ENCODE measurements at places on chromosomes 6 and 20. TPM values are rescaled to one million over a fixed set of nuclear protein-coding genes. Genes with fewer than 3 reads are reported as not detected.
A peak's percentile ranks its signal among the peaks of the same experiment; 100 is the strongest.

Gene NKAIN2
- total RNA-seq = 3.7 TPM

Gene OPN5
- not detected for total RNA-seq

DNA sequence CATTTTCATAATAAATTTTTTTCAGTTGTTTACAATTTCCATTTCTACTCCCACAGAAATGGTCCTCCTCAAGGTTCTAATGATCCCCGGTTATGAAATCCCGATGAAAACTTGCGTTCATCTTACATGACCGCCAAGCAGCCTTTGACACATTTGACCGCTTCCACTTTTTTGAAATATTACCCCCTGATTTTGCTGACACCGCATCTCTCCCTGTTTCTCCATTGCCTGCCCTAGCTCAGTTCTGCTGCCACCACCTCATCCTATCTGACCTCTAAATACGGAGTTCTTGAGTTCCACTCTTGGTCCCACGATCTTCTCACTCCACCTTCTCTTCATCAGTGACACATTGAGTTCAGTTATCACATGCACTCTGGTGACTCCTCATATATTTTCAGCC, 74.1 kb downstream of the SLC35B3 start:
- DNase-seq = no peak

- peak; percentile 82 for DNase-seq
These were observed 118.0 kb downstream of the HFE start for GRCh38 chr6:26205161-26205624.

- DNase-seq = no peak
These were observed 37.8 kb downstream of the EIF2S2 start for GRCh38 chr20:34074101-34074760.

- no peak for DNase-seq
These were observed 310.7 kb upstream of the CDH4 start for GRCh38 chr20:60941379-60941778.

GRCh38 chr6:6900569-6901204, 207.1 kb upstream of the RREB1 start:
- no peak for DNase-seq

GRCh38 chr6:20351534-20351933, 50.1 kb upstream of the E2F3 start:
- DNase-seq = no peak

DNA sequence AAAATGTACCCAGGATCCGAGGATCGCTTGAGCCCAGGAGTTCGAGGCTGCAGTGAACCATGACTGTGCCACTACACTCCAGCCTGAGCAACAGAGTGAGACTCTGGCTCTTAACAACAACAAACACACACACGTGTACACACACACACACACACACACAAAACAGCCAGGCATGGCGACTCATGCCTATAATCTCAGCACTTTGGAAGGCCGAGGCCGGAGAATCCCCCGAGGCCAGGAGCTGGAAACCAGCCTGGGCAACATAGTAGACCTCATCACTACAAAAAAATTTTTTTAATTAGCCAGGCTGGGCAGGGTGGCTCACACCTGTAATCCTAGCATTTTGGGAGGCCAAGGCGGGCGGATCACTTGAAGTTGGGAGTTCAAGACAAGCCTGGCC, 23.3 kb upstream of the ARFGEF2 start:
- DNase-seq = no peak

DNA sequence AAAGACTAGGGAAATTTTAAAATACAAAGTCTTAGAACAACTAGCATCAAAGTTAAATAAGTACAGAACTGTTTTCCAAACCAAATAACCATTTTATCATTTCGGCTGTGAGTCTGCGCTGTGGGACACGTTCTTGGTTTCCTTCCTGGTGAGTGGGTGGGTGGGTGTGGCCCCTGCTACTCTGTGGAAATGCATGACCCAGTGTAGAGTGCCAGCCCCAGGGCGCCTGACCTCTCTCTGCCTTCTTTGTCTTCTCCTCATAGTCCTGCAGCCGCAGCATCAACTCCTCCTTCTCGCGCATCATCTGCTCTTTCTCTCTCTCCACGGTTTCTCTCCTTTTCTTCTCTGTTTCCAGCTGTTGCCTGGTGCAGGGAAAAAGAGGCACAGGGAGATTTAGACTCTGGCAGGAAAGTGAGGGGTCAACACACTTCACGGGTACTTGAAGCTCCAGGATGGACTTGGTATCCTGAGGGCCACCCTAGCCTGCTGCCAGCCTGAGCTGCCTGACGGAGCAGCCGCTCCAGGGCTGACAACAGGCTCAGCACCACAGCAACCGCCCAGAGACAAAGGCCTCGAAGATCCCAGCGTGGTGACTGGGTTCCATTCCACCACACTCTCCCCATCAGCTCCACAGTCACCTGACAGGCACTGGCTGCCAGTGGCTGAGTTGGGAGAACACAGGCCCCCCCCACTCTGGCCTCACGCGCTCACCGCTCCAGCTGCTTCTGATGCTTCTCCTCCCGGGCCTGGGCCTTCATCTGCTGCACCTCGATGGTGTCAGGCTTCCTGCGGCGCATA, 48.4 kb downstream of the EZR start:
- DNase-seq = no peak

DNA sequence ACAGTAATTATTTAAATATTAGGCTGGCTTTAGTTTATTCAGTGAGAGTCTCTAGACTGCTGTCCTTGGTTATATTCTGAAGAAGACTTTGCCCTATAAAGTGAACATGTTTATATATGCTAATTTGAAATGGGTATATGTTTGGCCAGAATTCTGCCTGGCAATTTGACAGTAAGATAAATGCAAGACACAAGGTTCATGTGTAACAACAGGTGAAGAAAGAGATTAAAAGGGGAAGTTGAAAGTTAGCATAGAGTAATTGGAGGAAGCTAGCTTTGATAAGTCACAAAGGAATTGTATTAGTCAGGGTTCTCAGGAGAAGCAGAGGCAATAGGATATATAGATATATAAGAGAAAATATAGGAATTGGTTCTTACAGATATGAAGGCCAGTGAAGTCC, 191.4 kb downstream of the CENPW start:
- no peak for DNase-seq

Measured in NCI-H460 (cell line).